NCI-H345 (cell line): ENCODE measurements at places on chromosomes 11 and 22.

GRCh38 chr11:67288452-67289225 lies 464 bp upstream of the ANKRD13D start:
- DNase-seq: peak; percentile 88

GRCh38 chr11:67668192-67668551 lies 6.3 kb downstream of the ALDH3B2 start:
- DNase-seq: no peak

DNA sequence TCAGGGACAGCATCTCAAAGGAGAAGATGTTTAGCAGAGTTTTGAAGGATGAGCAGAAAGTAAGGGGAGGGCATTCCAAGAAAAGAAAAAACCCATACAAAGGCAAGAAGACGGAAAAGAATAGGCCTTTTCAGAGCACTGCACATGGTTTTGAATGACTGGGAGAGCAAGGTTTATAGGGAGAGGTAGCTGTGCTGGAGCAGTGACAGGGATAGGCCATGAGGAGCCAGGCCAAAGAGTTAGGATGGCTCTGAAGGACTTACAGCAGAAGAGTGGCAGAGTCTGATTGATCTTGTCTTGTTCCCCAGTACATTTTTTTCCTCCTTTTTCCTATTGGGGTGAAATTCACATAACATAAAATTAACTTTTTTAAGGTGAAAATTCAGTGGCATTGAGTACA lies 55.8 kb upstream of the PAK1 start:
- DNase-seq: no peak

GRCh38 chr11:134691295-134691873 lies 279.3 kb upstream of the B3GAT1 start:
- DNase-seq: no peak

DNA sequence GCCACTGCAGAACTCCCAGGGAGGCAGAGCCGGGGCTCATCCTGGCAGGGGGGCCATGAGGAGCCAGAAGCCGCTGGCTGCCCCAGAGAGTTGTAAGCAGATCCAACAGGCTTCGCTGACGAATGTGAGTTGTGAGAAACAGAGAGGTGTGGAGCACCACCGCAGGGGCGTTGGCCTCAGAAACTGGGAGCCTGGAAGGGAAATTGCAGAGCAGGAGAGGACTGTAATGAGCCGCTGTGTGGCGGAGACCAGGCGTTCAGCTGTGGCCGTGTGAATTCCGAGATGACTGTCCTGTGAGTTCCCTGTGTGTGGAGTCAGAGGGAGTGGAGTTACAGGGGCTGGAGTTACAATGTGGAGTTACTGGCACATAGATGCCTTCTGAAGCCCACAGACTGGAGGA lies 27.7 kb upstream of the ETS1 start:
- DNase-seq: no peak

DNA sequence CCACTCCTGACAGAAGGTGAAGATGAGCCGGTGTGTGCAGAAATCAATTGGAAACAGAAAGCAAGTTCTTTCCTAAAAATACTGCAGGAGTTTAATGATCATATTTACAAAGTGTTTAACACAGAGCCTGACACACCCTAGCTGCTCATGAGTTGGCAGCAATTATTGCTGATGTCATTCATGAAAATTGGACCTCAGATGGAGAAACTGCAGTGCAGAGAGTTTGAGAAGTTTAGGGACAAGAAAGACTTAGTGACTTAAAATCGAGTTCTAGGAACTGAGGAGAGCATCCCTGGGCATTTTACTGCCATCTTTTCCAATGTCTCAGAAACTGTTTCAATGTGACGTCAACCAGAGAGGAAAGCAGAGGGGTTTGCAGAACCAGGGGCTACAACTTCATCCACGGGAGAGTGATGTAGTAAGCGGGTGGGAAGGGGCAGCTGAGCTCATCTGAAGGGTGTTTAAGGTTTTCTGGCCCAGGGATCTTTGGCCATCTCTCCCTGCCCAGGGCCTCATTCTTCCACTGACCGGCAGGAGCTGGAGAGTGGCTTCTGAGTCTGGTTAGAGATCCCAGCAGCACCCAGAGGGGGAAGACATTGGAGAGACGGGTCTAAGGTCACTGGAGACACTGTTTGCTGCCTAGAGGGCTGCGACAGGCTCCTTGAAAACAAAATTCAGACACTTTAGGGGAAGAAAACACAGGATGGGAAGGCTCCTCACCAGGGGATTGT lies 21.1 kb upstream of the IGLL5 start:
- DNase-seq: no peak

DNA sequence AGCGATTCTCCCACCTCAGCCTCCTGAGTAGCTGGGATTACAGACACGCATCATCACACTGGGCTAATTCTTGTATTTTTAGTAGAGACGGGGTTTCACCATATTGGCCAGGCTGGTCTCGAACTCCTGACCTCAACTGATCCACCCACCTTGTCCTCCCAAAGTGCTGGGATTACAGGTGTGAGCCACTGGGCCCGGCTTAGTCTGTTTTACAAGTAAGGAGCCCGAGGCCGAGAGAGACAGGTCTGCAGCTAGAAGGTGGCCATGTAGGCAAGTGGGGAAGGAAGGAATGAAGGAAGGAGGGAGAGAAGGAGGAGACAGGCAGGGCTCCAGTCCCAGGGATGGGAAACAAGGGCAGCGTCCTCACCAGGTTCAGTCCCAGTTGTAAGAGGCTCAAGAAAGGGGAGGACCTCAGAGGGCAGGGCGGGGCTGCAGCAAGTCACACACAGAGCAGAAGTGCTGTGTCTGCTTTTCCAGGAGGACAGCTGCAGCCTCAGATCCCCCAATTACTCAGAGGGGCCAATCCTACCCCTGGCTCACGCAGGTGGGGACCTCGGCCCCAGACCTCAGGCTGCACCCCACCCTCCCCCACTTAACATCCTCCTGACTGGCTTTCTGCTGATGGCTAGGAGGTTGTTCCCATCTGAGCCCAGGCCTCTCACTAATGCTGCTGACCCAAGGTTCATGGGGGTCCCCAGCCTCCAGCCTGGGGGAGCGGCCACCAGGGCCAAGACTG lies 53.8 kb upstream of the PRR5 start:
- DNase-seq: no peak

GRCh38 chr22:43845981-43846380 lies 16.3 kb downstream of the SULT4A1 start:
- no peak for DNase-seq

DNA sequence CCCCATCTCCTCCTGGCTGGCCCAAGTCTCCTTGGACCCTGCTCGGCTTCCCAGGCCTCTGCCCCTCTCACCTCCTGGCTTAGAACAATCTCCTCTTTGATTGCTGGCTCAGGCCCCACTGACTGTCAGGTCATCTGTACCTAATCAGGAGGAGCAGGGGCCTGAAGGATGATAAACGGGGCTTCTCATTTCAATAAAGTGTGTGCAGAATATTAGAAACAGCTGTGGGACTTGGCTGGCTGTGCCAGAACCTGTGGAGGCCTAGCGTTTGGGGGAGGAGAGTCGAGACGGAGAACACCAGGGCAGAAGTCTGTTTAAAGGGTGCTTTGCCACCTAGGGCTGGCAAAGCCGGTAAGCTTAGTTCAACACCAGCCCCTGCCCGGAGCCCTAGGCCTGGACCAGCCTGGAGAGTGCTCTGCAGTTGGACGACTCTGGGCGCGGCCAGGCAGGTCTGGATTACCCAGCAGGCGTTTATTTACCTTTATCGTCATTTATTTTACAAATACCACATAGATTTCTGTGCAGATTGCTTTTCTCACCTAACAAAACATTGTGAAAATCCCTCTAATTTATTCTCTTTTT lies 10.1 kb upstream of the VSIG10L2 start:
- DNase-seq: no peak

DNA sequence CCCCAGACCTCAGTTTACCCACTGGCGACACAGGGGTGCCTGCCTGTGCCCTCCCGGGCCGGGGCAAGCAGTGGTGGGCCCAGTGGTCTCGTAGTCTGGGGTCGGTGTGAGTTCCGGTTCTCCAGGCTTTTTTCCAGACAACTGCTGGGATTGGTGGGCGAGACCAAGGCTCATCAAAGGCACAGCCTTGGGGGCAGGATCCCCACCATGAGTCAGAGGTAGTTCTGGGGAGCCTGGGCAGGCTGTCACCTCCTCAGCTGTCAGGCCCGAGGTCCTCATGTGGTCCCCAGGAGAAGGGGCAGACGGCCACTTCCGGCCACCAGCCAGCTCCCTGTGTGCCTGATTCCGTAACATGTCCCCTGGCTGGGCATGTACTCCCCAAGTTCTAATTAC lies 827 bp upstream of the MUC2 start:
- no peak for DNase-seq

- DNase-seq: no peak
These were observed 774 bp upstream of the MRGPRG start for GRCh38 chr11:3219281-3219892.

GRCh38 chr11:6410695-6411430 lies 8.0 kb downstream of the APBB1 start:
- DNase-seq: no peak

DNA sequence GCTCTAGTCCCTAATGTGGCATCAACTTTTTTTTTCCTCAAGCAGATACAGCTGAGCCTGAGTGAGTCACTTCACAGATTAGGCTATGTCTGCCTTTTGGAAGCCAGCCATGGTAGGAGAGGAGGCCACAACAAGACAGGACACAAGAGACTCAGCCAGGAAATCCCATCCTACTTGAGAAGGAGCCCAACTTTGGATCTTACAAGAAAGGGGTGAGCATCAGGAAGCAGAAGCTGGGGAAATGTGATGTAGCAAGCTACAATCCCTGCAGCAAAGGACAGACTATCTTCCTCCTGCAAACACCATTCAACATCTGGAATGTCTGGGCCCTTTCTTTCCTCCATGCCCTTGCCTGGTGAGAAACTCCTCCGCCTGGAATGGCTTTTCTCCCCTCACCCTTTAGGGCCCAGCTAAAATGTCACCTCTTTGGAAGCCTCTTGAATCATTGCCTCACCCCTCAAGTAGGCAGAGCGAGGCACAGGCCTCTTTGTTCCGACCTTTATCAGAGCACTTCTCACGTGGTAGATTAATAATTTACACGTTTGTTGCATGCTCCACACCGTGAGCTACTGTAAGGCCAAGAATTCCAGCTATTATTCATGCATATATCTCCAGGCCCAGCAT lies 156.4 kb upstream of the PITPNB start:
- no peak for DNase-seq

DNA sequence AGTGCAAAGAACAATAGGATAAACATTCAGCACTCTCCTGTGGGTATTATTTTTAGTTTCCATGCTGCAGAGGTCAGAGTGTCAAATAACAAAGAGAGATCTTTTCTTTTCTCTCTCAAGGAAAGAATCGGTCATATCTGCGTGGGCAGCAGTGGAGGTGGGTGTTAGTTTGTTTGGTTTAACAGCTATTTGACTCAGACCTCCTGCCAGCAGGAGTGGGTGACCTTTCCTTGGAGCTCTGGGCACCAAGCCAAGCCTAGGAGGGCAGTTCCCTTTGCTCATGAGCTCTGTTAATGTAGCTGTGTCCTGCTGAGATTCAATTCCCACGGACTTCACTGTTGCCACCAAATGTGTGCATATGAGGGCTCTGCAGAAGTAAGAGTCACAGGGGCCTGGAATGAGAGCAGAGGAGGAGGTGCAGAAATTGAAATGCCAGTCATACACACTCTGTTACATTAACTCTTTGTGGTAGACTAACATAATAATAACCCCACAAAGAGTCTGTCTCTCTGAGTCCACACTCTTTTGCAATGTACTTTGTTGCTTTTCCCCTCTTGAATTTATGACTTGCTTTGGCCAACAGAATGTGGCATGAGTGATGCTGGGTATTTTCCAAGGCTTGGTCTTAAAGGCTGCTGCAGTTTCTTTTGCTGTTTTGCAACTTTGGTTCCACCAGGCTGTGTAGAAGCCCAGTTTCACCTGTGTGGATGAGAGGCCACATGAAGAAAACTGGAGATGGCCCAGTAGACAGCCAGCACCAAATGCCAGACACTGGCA lies 76.0 kb upstream of the GRK3 start:
- peak; percentile 59 for DNase-seq

- DNase-seq: no peak
These were observed 39.0 kb upstream of the GDPD4 start for GRCh38 chr11:77340501-77340900.

DNA sequence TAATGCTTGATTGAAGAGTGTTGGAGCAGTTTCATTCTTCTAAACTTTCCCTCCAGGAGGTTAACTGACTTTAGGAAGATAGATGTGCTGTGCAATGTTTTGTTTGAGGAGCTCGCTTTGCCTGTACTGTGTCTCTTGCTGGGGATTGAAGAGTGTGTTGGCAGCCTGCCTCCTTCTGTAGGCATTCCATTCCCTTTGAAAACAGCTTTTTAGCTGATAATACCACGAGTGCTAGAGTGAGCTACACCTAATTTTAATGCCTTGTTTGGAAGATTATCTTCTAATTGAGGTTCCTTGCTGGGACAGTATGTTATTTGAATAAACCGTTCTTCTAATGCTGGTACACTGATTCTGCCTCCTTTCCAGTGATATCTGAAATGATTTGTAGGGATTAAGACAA lies 7.2 kb downstream of the DDX10 start:
- DNase-seq: no peak

DNA sequence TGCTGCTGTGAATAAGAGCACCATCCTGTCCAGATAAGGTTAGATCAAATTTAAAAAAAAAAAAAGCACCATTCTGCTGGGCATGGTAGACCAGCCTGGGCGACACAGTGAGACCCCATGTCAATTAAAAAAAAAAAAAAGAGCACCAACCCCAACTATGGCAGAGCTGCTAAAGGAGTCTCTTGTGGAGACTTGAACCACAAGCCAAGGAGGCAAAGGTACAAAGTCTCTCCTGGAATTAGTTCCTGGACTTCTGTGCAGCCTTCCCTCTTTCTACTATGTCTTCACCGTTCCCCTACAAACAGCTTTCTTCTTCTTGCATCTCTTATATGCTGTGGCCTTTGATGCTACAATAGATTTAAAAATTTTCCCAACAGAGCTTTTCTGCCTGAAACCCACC lies 1.3 kb downstream of the PIK3C2A start:
- no peak for DNase-seq

GRCh38 chr11:108733479-108734116 lies 68.7 kb downstream of the DDX10 start:
- DNase-seq: no peak

GRCh38 chr11:7657306-7658025 lies 15.8 kb downstream of the CYB5R2 start:
- peak; percentile 53 for DNase-seq

DNA sequence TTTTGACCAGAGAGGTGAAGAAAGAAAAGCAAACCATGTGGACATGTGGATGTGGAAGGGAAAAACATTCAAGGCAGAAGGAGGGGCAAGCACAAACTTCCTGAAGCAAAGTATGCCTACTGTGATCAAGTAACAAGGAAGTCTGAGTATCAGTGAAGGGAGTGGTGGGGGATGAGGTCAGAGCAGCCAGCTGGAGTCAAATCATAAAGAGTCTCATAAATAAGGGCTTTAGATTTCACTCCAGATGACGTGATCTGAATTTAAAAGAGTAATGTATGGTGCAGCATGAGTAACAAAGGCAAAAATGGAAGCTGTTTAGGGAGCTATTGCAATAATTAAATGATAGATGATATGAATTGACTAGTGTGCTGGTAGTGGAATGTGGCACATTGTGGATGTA lies 665.4 kb upstream of the CCDC90B start:
- DNase-seq: no peak

DNA sequence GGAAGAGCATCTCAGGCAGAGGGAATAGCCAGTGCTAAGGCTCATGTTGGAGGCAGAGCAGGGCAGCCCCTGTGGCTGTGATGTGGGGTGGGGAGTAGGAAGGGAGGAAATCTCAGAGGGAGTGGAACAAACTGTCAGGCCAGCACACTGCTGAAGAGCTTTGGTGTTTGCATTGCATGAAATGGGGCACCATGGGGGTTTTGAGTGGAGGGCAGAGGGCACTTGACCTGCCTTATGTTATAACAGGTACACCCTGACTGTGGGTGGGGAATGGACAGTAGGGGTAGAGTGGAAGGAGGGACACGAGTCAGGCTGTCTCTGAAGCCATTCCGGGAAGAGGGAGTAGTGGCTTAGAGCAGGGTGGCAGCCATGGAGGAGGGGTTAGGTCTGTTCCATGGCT lies 24.0 kb downstream of the PRDM11 start:
- DNase-seq: no peak
